ENCODE measurements at places on chromosomes 6 and 20. TPM values are rescaled to one million over a fixed set of nuclear protein-coding genes. Genes with fewer than 3 reads are reported as not detected.

DNA sequence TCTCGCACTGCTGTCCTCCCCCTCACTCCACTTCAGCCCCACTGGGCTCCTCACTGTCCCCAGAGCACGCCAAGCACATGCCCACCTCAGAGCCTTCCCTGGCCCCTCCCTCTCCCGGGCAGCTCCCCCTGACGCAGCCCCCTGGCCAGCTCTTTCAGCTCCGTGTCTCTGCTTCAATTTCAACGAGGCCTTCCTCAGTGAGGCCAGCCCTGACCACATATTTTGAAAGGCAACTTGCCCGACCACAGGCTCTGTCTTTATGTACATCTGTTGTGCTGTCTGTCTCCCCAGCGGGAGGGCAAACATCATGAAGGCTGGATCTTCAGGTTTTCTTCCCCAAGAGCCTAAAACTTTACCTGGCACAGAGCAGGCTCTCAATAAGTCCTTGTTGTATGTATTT lies 44.6 kb downstream of the JPH2 start:
- no peaks in the 10 kb centered on the region for H3K4me1 ChIP-seq
- H3K36me3 ChIP-seq: no peaks in the 10 kb centered on the region
- H3K27ac ChIP-seq: no peak overlapping the region
- DNase-seq: no peak
- H3K4me3 ChIP-seq: no peak overlapping the region

- peaks cover 10% of the 10 kb centered on the region for H3K27me3 ChIP-seq
- no peaks in the 10 kb centered on the region for H3K4me1 ChIP-seq
- no peak overlapping the region for H3K27ac ChIP-seq
Observed at GRCh38 chr20:37539424-37539823, 11.7 kb upstream of the BLCAP start.

GPR6 gene
- total RNA-seq: not detected

PTCRA gene
- total RNA-seq: not detected

SYNDIG1 gene
- total RNA-seq: not detected
